Activated CD4-positive, alpha-beta T cell treated with anti-CD3 and anti-CD28 coated beads, Interleukin-2, amount 50 U/mL, for 1 hour (primary cell): ENCODE measurements at places on chromosomes 12 and 14.

DNA sequence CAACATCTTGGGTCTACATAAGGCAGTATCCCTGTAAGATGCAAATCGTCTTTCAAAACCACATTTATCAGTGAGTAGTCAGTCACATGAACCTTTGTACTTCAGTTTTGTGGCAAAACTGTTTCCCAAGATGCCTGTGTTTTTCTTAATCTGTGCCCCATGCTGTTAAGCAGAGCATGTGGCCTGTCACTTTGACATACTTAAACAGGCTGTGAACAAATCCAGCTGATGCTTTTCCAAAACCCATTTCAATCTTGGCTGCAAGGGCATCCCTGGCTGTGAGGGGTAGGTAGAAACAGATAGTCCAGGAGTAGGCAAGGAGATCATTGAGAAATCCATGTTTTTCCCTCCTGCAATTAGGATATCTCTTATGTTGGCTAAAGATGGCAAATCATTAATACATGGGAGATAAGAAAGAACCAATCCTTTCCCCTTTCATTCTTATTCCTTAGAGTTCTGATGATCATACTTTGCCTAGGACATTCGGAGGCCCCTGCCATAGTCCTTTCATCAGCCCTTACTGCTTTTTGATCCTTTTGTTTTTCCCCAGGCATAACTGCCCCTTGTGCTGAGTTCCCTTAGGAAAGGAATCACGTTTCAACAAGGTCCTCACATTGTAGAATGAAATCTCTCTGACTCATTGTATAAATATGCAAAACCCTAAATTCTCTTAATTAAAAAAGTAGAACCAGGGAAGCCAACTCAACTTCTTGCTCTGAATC, 121.1 kb upstream of the EEA1 start:
- DNase-seq, result no peak

- no peak for DNase-seq
These were observed 21.0 kb downstream of the DIO3 start for GRCh38 chr14:101582294-101582693.

GRCh38 chr14:106179761-106180160, 653.4 kb downstream of the TMEM121 start:
- DNase-seq, result no peak

- DNase-seq, result no peak
These were observed 59.6 kb downstream of the ANAPC7 start for GRCh38 chr12:110343736-110344555.

DNA sequence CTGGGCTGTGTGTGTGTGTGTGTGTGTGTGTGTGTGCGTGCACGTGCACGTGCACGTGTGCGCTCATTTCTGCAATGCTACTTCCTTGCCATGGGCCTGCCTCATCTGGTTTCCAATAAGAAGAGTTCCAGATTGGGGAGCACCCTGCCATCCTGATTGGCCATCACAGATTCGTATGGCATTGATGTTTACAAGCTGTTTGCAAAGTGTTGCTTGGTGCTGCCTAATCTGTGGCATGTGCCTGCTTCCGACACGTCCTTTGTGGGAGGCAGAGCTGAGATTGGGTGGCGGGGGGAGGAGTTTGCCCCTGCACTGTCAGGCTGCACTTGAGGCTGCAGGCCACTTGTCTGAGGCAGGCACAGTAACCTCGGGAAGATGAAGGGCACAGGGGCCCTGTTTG, 39.2 kb downstream of the SAMD4A start:
- DNase-seq, result no peak

DNA sequence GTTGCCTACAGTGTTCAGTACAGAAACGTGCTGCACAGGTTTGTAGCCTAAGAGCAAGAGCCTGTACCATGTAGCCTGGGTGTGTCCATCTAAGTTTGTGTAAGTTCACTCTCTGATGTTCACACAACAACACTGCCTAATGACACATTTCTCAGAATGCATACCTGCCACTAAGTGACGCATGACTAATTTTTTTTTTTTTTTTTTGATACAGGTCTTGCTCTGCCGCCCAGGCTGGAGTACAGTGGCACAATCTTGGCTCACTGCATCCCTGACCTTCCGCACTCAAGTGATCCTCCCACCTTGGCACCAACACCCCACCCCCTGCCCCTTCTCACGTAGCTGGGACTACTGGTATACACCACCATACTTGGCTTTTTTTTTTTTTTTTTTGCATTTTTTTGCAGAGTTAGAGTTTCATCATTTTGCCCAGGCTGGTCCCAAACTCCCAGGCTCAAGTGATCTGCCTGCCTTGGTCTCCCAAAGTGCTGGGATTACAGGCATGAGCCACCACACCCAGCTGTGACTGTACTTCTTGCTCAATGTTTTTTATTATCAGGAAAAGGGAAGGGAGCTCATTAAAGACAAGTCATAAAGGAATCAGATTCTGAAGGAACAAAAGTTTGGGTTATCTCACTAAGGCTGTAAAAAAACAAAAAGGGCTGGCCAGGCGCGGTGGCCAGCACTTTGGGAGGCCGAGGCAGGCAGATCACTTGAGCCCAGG, 10.0 kb upstream of the CDC42BPB start:
- no peak for DNase-seq

GRCh38 chr14:50343434-50343833, 31.3 kb downstream of the DMAC2L start:
- DNase-seq, result no peak

DNA sequence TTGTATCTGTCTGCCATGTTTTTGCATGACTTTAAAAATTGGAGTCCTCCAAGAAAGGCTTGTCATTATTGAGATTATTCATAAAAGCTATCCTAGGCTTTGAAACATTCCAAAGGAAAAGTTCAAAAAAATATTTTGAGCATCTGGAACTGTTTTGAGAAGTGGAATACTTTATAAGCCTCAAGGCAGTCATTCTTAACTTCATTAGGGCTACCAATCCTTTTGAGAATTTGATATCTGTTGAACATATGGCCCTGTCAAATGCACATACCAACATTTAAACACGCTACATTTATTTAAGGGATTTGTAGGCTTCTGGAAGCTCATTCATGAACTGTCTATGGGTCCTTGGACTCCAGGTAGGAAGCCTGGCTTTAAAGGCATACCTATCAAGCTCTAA, 77.0 kb downstream of the TMEM117 start:
- DNase-seq, result no peak

- DNase-seq, result no peak
These were observed 92.3 kb upstream of the SLCO1C1 start for GRCh38 chr12:20602641-20603391.

GRCh38 chr14:102184316-102185035, 44.8 kb downstream of the WDR20 start:
- no peak for DNase-seq
